ENCODE measurements at places on chromosomes 5 and 9. TPM values are rescaled to one million over a fixed set of nuclear protein-coding genes. Genes with fewer than 3 reads are reported as not detected.

GRCh38 chr5:7638456-7638855 is 212.5 kb downstream of the CFAP90 start:
- H3K4me3 ChIP-seq = no peak overlapping the region
- H3K36me3 ChIP-seq = no peaks in the 10 kb centered on the region
- no peak overlapping the region for H3K27ac ChIP-seq
- no peaks in the 10 kb centered on the region for H3K27me3 ChIP-seq
- no peaks in the 10 kb centered on the region for H3K4me1 ChIP-seq

DNA sequence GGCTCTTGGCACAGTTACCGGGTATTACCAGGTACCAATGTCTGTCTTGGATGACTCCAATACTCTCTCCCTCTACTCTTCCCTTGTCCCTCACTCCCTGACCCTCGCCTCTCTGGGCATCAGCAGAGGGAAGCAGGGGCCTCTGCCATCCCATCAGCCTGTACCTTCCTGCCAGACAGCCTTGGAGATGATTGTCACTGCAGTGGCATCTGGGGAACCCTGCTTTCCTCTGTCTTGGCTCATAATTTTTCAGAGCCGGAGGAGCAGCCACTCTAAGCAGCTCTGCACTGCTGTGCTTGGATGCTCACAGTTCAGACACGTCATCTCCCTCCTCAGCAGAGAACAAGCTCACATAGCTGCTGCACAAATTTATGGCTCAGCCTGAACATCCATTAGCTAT is 274.1 kb downstream of the SMARCA2 start:
- no peak overlapping the region for H3K27ac ChIP-seq
- no peak for DNase-seq
- no peaks in the 10 kb centered on the region for H3K36me3 ChIP-seq
- no peaks in the 10 kb centered on the region for H3K27me3 ChIP-seq
- H3K4me1 ChIP-seq = peaks cover 2% of the 10 kb centered on the region

DNA sequence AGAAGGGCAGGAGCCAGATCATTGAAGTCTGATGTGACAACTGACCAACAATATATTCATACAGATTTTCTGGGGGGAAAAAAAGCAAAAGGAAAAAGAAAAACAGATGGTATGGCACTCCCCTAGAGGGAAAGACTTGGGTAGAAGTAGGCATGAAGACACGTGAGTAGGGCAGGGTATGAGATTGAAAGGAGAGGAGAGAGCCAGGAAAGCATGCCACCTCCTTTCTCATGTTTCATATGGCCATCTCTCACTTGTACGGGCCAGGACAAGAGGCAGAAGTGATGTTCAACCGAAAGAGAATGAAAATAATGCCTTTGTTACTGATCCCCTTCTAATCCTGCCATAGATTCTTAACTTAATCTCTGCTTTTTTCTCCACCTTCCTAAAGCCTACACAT is 139.0 kb upstream of the ACTBL2 start:
- H3K27ac ChIP-seq = no peak overlapping the region
- no peak for DNase-seq
- H3K36me3 ChIP-seq = no peaks in the 10 kb centered on the region
- H3K4me1 ChIP-seq = peaks cover 4% of the 10 kb centered on the region

DNA sequence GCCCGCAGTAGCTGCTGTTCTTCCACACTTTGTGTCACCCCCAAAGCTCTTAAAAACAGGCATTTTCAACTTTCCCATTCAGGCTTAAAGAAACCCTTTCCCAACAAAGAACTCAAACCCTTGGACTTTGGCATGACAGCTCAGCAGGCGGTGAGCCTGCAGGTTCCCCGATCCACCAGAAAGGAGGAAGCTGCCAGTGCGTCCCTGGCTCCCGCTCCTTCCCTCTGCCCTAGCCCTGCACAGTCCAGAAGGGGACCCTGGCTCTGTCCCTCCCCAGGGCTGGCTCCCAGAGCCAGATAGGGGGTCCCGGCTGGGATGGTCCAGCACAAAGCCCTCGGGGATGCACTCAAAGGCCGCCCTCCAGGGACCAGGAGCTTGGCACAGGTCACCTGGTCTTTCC is 9.6 kb downstream of the SLC9A3 start:
- no peaks in the 10 kb centered on the region for H3K36me3 ChIP-seq
- no peaks in the 10 kb centered on the region for H3K27me3 ChIP-seq
- no peak for DNase-seq
- H3K4me3 ChIP-seq = no peak overlapping the region
- H3K4me1 ChIP-seq = no peaks in the 10 kb centered on the region
- H3K27ac ChIP-seq = no peak overlapping the region

- peaks cover 20% of the 10 kb centered on the region for H3K4me1 ChIP-seq
- no peaks in the 10 kb centered on the region for H3K36me3 ChIP-seq
- H3K4me3 ChIP-seq = no peak overlapping the region
- peak; percentile 42 for DNase-seq
Measured at GRCh38 chr5:78747055-78747454, 98.5 kb upstream of the LHFPL2 start.

The ECSCR gene
- 46.2 TPM for total RNA-seq
